Parietal lobe (tissue), 2 donors: ENCODE measurements at places on chromosomes 6 and 20. TPM values are rescaled to one million over a fixed set of nuclear protein-coding genes. Genes with fewer than 3 reads are reported as not detected.

Gene MED20
- total RNA-seq, result 21.0 TPM

Gene WFDC12
- not detected for total RNA-seq

Gene IMPG1
- total RNA-seq, result not detected

Gene ANGPT4
- total RNA-seq, result not detected

Gene SCRT2
- total RNA-seq, result 6.3 TPM

Gene ADAT2
- total RNA-seq, result 7.5 TPM

Gene RRAGD
- total RNA-seq, result 57.0 TPM

Gene PCK1
- total RNA-seq, result not detected

Gene NKAPL
- 5.0 TPM for total RNA-seq

Gene HLA-DQB2
- total RNA-seq, result not detected

Gene MEI4
- total RNA-seq, result 0.31 TPM

Gene CRISP2
- 0.31 TPM for total RNA-seq

Gene SLC32A1
- total RNA-seq, result 7.2 TPM

Gene AIF1
- total RNA-seq, result 3.4 TPM

Gene CRIP3
- 16.6 TPM for total RNA-seq

Gene RAB32
- total RNA-seq, result 2.8 TPM

Gene TULP1
- total RNA-seq, result not detected

Gene GUCA1A
- 1.6 TPM for total RNA-seq

Gene FOXF2
- 2.5 TPM for total RNA-seq

Gene MDFI
- 12.5 TPM for total RNA-seq

Gene XKR7
- total RNA-seq, result 18.2 TPM

Gene SUMO4
- 19.4 TPM for total RNA-seq

Gene TDRD6
- total RNA-seq, result 2.5 TPM

Gene CAGE1
- total RNA-seq, result not detected

Gene PXDC1
- total RNA-seq, result 12.5 TPM

Gene PGC
- not detected for total RNA-seq

Gene COL12A1
- 67.3 TPM for total RNA-seq

Gene PLN
- not detected for total RNA-seq

Gene SIRPD
- not detected for total RNA-seq

Gene BFSP1
- 0.31 TPM for total RNA-seq

Gene ATP9A
- 271 TPM for total RNA-seq

Gene VGLL2
- not detected for total RNA-seq
